Chondrocyte (in vitro differentiated cells): ENCODE measurements at places on chromosomes 2 and 18. TPM values are rescaled to one million over a fixed set of nuclear protein-coding genes. Genes with fewer than 3 reads are reported as not detected.

Gene MEP1B
- total RNA-seq = not detected in 3 replicates

Gene KHK
- total RNA-seq = 1.2 to 1.9 TPM (median 1.3 TPM) in 3 replicates

Gene UGP2
- total RNA-seq = 99.5 to 112 TPM (median 105 TPM) in 3 replicates

DNA sequence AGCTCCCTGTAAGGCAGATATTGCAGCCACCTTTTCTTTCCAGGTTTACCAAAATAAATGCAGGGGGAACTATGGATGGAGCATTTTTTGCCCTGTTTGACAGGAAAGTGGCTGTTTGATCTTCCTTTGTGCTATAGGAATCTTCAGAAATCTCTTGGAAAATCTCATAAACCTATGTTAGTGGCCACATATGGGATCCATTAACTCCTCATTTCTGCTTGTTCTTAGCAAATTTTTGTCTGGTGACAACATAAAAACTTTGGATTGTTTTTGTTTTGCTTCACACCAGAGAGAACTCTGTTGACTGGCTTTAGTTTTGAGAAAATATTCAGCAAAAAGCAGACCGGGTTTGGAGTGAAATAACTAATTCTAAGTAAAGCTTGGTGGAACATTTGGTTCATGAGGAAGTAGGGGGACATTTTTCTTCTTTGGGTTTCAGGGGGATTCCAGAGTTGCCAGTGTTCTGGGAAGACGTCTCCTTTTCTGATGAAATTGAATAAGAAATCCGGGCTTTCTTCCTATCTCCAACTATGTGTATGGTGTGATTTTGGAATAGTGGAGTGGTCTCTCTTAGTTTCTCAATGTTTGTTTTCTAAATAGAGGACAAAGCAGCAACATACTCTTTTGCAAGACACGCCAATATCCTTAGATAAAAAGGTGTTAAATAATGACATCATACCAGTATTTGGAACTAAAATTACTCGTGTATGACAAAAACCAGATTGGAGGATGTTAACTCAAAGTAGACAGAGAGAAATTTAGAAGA lies 174.4 kb downstream of the ICOS start:
- no peak for DNase-seq

DNA sequence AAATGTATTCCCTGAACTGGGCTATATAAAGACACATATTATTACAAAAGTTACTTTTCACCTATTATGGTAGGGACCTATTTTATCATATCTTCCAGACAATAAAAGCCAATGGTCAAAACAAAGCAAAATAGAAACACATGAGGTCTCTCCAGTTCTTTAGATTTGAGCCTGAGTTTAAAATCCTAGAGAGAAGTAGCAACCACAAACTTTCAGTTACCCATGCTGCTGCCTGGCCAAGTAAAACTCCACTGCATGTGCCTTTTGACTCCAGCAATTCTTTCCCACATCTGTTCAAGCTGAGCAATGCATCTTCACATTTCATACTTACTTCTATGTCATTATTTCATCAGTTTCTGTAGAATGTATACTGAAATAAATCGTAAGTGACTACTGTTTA lies 405.3 kb downstream of the STK39 start:
- no peak for DNase-seq

Gene FSHR
- total RNA-seq = not detected in 3 replicates

DNA sequence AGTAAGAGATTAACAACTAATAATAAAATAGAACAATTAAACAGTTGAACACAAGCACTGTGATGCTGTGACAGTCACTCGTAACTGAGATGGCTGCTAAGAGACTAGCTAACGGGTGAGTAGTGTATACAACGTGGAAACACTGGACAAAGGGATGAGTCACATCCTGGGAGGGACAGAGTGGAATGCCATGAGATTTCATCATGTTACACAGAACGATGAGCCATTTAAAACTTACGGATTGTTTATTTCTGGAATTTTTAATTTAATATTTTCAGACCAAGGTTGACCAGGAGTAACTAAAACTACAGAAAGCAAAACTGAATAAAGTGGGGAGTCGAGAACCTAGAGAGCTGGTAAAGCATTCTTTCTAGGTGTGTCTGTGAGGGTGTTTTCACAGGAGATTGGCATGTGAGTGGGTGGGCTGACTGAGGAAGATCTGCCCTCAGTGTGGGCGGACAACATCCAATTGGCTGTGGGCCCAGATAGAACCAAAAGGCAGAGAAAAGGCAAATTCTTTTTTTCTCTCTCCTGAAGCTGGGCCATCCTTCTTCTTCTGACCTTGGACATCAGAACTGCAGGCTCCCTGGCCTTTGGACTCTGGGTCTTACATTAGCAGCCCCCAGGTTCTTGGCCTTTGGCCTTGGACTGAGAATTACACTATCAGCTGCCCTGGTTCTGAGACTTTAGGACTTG lies 14.6 kb downstream of the TMSB10 start:
- DNase-seq = no peak

DNA sequence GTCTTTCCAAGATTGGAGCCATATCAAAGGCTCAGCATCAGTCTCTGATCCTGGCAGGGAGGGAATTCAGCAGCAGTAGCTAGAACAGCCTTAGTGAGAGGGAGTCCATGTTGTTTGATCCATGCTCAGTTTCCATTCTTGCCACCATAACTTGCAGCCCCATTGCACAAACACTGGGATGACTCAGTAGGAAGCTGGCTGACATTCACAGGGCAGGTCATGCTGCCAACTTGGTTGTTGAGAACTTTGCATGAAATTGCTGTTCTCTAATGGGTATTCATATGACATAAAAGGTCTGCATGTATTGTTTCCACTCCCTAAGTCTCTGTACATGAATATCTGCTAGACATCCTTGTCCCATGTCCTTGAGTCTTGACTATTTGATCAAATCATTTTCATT lies 29.9 kb upstream of the STAT4 start:
- DNase-seq = no peak

- no peak for DNase-seq
Measured at GRCh38 chr18:56431551-56431950, 206.8 kb downstream of the TXNL1 start.

DNA sequence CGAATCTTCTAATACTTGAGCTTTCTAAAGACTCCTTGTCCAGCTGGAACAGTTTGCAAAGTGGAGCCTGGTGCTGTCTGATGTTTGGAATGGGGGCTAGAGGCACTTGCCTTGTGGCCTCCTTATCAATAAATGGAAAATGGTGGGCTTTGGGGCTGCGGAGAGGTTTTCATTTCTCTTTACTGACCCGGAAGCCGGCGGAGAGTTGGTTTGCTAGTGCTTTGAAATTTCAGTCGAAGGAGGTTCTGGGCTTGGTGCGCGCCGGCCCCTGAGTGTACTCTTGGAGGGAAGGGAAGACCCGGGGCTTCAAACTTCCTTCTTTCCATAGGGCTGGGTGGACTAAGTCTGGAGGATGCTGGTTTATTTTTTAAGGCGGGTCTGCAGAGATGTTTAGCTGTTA lies 714 bp downstream of the RPIA start:
- DNase-seq = no peak

Gene TACR1
- not detected in 3 replicates for total RNA-seq

Gene MTERF4
- total RNA-seq = 21.5 to 34.1 TPM (median 22.6 TPM) in 3 replicates

- no peak for DNase-seq
Measured at GRCh38 chr18:64399566-64399965, 250.7 kb upstream of the LINC00305 start.

Gene TCF4
- total RNA-seq = 36.8 to 91.8 TPM (median 46.6 TPM) in 3 replicates

GRCh38 chr2:229206548-229206947 lies 64.5 kb downstream of the PID1 start:
- DNase-seq = no peak

- no peak for DNase-seq
Measured at GRCh38 chr2:172288603-172289002, 138.8 kb upstream of the ITGA6 start.

DNA sequence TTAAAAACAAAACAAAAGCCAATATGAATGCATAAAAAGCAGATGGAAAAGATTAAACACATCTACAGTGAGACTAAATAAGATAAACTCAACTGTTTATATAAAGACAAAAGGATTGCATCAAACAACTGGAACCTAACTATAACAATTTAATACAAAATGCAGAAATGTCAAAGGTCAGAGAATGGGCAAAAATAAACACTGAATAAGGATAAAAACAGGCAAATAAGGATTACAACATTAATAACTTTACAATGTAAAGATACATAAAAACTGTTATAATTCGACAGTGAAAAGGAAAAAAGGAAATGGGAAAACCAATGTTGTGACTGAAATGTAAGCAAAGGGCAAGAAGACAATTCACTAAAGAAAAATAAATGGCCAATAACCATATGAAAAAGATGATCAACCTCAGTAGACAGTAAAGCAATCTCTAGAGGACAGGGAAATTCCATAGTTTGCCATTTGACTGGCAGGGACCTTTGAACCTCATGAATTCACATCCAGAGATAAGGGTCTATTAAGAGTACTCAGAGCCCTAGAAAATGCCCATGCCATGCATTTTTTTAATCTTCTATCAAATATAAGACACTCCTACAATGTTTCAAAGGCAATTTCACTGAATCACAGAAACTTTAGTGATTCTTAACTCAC lies 83.7 kb downstream of the TMEM131 start:
- DNase-seq = no peak

DNA sequence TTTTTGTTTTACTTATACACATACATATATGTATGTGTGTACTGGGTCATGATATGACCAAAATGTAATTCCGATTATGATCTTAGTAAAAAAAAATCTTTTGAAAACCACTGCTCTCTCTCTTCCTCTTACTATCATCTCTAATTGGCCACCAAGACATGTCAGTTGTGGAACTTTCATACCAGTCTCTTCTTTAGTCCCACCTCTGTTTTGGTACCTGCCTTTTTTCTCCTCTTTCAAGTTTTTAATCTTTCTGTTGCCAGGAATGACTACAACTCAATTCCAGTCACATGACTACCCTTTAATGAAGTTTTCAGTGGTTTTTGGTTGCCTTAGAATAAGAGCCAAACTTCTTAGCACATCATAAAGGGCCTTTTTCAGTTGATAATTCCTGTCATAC lies 17.1 kb downstream of the RBM44 start:
- no peak for DNase-seq
